ENCODE measurements at places on chromosomes 5 and 9.

- peak; percentile 14 for DNase-seq
Observed at GRCh38 chr5:176608937-176609723, 826 bp downstream of the GPRIN1 start.

GRCh38 chr9:94030318-94031179 lies 53.7 kb upstream of the PTPDC1 start:
- DNase-seq = peak; percentile 89

DNA sequence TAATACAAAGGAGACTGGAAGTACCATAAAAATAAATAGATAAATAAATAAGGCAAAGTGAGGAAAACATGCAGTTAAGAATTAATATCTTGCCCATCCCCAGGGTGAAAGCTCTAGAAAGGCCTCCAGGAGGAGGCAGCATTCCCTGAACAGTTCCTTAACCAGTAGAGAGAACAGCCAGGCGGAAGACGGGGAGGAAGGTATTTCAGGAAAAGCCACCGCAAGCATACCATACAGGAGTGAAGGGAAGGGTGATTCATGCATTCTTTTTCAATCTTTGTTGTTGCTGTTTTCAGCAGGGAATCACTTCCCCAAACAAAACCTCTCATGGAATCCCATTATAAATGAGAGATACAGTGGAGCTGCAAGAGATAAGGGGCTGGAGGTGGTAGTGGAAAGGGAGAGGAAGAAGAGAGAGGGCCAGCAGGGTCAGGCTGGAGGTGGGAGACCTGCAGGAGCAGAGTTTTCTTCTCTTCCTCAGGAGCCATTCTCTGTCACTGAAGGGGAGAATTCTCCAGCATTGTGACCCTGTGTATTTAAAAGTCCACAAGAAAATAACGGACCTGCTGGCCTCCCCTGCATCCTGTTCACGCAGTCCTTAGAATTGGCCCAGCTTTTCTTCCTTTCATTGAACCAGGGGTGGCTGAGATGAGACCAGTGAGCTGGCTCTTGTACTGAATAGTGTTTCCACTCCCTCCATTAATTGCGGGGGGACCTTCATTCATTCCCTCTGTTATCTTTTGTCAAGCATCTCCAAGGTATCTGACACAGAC lies 255.9 kb downstream of the FAM114A2 start:
- DNase-seq = no peak

GRCh38 chr5:81850501-81851357 lies 99.8 kb upstream of the SSBP2 start:
- DNase-seq = no peak

DNA sequence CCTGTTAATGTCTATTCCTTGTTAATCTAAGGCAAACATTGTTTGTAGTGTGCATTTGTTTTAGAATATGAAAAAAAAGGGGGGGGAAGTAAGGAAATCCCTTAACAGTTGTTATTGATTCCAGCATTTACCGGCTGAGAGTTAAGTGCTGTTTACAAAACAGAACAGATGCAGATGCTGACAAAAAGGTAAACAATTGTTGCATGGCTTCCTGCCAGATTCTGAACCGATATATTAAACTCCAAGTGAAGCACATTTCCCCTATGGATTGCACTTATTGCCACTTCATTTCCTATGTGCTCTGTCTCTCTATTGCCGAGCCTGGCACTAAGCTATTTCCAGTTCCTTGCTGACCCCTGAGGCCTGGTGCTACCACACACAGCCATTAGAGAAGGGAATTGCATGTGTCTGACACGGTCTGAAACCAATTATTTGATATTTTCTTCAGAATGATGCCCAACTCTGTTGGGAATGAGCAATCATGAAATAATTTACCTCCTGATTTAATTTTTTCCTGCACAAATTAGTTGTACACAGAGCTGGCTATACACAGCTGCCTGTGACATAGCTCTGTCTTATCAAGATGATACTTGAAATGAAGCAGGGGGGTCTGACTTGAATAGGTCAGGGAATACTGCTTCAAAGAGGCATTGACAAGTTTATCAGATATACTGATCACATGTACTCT lies 109.8 kb downstream of the KIAA0825 start:
- DNase-seq = no peak

Measured in activated CD4-positive, alpha-beta T cell treated with anti-CD3 and anti-CD28 coated beads, Interleukin-10, Interleukin-2, amounts not matched to agents 100 ng/mL and 50 ng/mL, durations not matched to agents 16 hours and 8 hours (primary cell).